B cell (primary cell): ENCODE measurements at places on chromosomes 7 and 10.

GRCh38 chr10:50993771-50994251 is 80.5 kb upstream of the PRKG1 start:
- no peak for DNase-seq

DNA sequence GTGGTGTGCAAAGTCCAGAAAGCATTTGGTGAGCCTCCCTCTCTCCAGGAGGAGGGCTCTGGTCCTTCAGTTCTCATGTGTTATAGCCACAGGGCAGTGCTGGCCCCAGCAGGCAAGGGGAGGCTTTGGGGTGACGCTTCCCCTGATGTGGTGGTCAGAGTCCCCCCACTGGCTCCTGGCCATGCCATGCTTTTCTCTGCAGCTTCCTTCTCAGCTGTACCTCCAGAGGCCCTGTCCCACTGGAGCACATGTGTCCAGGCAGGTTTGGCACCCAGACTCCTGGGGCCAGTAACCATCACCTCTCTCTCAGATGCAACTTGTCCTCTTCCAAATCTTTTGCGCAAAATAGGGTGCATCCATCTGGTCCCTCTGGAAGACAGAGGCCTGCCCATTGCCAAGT is 233.0 kb upstream of the ZNF32 start:
- DNase-seq = no peak

DNA sequence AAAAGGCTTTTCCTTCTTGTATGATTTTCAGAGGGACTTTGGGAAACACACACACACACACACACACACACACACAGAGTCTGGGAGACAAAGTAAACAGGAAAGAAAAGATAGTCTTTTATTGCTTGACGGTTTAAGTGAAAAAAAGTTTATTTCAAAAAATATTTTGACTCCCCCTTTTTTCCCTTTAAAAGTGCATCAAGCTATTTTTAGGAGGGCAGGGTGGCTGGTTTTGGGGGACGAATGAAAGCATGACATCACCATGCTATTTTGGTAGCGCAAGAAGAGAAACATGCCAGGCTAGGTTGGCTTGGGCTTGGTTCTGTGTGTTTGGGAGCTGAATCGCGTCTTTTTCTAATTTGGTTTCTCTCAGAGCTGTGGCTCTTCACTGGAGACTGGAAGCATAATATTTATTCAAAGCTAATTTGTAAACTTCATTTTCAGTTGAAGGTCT is 129.2 kb downstream of the BAMBI start:
- no peak for DNase-seq

DNA sequence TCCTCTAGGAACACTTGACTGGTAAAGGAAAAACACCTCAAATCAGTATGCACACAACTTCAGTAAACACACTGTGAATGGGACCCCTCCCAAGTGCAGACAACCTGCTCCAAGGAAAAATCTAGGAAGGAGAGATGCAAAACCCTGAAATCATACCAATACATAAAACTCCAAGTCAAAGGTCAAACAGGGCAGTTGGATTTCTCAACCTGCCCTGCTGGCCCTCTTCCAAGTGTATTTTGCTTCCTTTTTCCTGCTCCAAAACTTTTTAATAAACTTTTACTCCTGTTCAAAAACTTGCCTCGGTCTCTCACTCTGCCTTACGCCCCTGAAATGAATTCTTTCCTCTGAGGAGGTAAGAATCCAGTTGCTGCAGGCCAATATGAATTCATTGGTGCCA is 665.1 kb downstream of the SORCS1 start:
- no peak for DNase-seq

GRCh38 chr10:84179059-84179710 is 5.6 kb downstream of the GPR15LG start:
- DNase-seq = peak; percentile 87

- DNase-seq = no peak
These were observed 4.3 kb downstream of the ZSWIM8 start for GRCh38 chr10:73789659-73790055.

GRCh38 chr7:156090988-156091387 is 278.7 kb upstream of the SHH start:
- DNase-seq = no peak

DNA sequence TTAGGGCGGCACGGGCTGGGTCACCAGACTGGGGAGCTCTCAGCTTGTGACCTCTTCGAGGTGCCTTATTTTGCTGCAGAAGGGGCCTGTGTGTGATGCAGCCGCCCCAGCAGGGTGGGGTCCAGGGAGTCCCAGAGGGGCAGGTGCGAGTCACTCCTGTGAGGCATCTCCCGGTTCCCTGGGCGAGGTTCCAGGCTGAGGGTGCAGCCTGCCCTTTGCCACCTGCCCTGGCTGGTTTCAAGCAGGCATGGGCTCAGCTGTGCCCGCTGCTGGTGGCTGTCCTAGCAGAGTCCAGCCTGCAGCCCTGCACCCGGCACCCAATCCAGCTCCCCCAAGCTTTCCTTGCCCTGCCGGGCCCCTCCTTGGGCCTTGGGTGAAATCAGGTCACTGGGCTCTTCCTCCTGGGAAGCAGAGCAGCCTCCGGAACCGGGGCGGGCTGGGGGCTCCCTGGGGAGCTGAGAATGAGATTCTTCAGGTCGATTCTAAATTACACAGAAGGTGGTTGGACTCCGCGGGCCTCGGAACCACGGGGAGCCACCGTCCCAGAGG is 64.8 kb downstream of the PWWP2B start:
- no peak for DNase-seq

DNA sequence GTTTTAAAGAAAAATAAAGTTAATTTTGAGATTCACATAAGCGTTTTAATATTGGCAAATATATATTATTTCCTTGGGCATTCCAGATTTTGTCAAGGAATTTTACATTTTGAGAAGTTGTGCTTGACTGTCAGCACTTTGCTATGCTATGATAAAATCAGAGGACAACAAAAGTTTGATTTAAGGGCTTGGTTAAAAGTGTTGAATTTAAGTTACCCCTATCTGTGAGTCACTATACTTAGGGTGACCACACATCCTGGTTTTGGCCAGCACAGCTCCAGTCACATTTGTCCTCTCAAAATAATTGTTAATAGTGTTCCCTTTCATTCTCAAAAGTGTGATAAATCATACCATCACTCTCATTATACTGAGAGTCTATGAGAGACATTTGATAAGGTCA is 34.2 kb upstream of the ANK3 start:
- no peak for DNase-seq

GRCh38 chr7:102101926-102102325 is 184.7 kb upstream of the SH2B2 start:
- DNase-seq = no peak

DNA sequence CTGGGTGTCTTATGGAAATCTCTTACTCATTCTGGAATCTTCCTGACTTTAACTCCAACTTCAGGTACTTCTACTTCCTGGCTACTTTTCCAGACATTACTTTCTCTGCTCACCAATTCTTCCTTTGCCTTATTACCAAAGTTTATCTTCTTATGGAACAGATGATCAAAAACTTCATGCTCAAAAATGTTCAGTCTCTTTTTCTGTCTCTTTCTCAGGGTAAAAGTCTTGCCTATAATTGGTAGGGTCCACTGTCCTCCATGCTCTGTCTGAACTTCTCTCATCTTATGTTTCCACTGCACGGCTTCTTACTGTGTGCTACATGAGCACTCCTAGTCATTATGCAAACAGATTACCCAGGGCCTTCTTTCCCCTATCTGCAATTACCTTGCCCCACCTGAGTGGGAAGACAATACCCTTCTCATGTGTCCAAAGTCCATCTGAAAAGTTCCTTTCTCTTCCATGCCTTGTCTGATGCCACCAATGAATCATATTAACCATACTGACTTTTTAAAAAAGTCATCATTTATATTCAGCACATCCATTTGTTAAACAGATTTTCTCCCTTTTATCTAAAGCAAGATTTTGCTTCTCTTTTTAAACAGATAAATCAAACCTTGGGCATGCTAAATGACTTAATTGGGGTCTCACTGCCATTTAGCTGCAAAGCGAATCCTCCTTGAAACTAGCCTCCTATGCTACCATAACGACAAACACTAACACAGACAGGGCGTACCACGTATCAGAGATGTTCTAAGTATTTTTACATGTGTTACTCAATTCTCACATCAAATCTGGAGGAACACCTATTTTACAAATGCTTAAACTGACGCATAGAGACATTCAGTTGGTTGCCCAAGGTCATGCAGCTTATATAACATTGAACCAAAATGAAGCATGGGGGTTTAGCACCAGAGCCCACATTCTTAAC is 48.8 kb downstream of the SEMA3C start:
- no peak for DNase-seq

GRCh38 chr10:27490807-27491206 is 13.3 kb upstream of the RAB18 start:
- DNase-seq = no peak

GRCh38 chr10:71289421-71290130 is 29.5 kb upstream of the SLC29A3 start:
- no peak for DNase-seq
